ENCODE measurements at places on chromosomes 2 and 18. TPM values are rescaled to one million over a fixed set of nuclear protein-coding genes. Genes with fewer than 3 reads are reported as not detected.

Gene G6PC2
- total RNA-seq, result not detected

Gene TFPI
- 141 TPM for total RNA-seq

Gene UGT1A5
- 2.9 TPM for total RNA-seq

Gene ZNF638
- total RNA-seq, result 197 TPM

Gene AGXT
- not detected for total RNA-seq

Gene TANC1
- 51.1 TPM for total RNA-seq

Gene DUSP19
- total RNA-seq, result 3.2 TPM

Gene PDE11A
- total RNA-seq, result 2.2 TPM

All from thyroid gland (tissue), 4 donors.